ENCODE measurements at places on chromosomes 5 and 9. TPM values are rescaled to one million over a fixed set of nuclear protein-coding genes. Genes with fewer than 3 reads are reported as not detected.

Gene SLC22A4
- 3.8 TPM for total RNA-seq

Gene GHR
- 5.6 TPM for total RNA-seq

Gene DBH
- total RNA-seq: not detected

Gene C5orf58
- total RNA-seq: not detected

Gene SLC1A1
- total RNA-seq: 20.0 TPM

Gene NXNL2
- 7.4 TPM for total RNA-seq

Gene MARCOL
- not detected for total RNA-seq

Gene TMEM174
- not detected for total RNA-seq

GRCh38 chr5:1190837-1191239, 10.6 kb upstream of the SLC6A19 start:
- H3K4me1 ChIP-seq: no peaks in the 10 kb centered on the region
- no peaks in the 10 kb centered on the region for H3K36me3 ChIP-seq
- H3K27me3 ChIP-seq: peaks cover 11% of the 10 kb centered on the region
- H3K4me3 ChIP-seq: no peak overlapping the region

DNA sequence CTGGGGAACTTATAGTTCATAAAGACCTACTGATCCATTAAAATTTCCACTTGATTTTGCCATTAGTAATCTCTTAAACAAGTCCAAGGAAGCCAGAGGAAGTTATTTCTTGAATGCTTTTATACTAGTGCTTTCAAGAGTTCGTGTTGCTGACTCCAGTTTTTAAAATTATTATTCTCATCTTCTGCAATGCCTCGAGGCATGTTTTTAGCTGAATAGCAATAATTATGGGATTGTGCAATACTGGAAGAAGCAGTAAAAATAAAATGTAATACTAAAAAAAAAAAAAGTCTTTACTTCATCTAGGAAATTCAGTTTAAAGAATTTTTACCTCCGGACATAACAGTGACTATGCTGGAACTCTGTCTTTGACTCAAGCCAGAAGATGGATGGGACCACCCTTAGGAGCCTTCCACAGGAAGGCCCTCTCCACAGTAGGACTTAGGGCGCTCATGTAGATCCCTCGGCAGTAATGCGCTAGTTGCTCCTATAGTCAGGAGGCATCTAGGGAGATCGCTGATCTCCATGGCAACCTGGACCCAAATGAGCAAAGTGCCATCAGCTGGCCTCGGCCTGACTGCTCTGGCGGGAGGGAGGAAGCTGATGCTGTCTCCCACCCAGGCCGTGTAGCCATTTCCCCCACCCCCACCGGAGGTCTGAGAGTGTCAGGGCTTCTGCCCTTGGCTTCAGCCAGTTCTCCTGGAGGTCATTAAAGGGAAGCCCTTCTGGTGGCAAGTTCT, 56.7 kb downstream of the DAPK1 start:
- H3K4me1 ChIP-seq: no peaks in the 10 kb centered on the region
- H3K27me3 ChIP-seq: no peaks in the 10 kb centered on the region
- H3K27ac ChIP-seq: no peak overlapping the region
- H3K4me3 ChIP-seq: no peak overlapping the region

All from osteoblast (primary cell).